ENCODE measurements at places on chromosomes 3 and 15.
A peak's percentile ranks its signal among the peaks of the same experiment; 100 is the strongest.

DNA sequence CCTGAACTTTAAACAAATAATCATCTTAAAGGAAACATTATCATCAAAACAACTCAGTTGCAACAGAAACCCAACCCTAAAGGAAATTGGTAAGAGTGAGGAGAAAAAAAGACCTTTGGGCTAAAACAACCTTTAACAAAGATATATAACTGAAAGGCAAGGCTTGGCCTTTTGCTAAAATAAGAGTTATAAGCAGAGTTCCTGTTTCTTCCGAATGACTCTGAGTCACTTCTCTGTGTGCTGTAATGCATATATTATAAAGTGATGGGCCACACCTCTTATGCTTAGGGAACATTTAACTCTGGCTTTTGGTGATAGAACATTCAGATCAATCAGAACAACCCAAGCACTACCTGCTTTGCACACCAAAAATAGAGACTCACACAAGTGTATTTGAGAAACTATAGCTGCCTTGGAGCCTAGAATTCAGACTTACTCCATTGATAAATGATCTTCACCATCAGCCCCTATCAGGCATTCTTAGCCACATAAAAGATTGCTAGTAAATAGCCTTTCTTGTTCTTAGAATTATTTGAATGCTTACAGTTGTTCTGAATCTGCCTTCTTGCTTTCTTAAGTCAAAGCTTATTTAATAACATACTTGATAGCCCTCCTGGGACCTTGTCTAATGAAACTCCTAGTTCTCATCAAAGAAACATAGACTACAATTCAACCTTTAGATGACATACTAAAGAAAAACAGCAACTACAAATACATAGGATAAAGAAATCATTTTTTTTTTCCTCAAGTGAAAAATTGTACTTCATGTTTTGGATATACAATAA is 294.2 kb upstream of the SEMA6D start:
- peak; percentile 47 for DNase-seq

- DNase-seq, result no peak
These were observed 1.3 kb downstream of the NEDD4 start for GRCh38 chr15:55991802-55992768.

DNA sequence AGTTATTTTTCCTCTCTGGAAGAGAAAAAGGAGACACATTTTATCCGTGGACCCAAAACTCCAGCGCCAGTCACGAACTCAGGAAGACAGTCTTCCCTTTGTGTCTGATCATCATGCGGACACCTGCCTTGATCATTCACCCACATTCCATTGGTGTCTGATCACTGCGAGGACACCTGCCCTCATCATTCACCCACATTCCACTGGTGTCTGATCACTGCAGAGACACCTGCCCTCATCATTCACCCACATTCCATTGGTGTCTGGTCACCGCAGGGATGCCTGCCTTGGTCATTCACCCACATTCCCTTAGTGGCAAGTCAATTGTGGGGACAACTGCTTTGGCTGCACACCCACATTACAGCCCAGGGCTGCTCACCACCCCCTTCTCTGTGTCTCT is 148.9 kb downstream of the ROBO1 start:
- DNase-seq, result no peak

DNA sequence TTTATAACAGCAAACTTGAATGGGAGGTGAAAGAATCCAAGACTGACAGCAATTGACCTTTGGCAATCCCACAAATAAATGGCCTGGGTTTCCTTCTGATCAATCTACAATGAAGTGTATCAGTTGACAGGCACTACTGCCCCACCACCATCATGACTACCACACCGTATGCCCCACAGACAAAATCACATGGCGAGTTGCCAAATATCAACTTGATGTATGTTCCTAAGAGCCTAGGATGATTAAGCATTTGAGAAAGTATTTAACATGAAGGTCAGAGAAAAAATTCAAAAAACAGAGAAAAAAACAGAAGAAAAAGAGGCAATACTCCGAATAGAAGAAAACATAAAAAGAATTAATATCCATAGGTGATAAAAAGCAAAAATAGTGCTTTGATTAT is 215.9 kb upstream of the STAC start:
- DNase-seq, result no peak

DNA sequence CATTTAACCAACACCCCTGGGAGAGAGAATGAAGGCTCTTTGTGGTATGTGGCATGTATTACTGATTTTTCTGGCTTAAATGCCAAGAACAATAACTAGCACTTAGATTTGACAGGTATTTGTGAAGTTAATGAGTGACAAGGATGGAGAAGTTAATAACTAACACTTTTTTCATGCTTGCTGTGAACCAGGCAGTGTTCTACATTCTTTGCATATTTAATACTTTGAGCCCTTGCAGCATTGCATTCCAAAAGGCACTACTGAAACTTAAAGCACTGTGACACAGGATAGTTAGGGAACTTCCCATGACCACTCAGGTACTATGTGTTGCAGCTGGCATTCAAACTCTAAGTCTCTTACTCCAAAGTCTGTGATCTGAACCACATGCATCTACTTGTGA is 650.6 kb downstream of the ZPLD1 start:
- DNase-seq, result no peak

- DNase-seq, result no peak
These were observed 764.4 kb upstream of the NECTIN3 start for GRCh38 chr3:110307065-110307809.

- no peak for DNase-seq
These were observed 415.9 kb upstream of the KCNMB2 start for GRCh38 chr3:178120367-178120766.

DNA sequence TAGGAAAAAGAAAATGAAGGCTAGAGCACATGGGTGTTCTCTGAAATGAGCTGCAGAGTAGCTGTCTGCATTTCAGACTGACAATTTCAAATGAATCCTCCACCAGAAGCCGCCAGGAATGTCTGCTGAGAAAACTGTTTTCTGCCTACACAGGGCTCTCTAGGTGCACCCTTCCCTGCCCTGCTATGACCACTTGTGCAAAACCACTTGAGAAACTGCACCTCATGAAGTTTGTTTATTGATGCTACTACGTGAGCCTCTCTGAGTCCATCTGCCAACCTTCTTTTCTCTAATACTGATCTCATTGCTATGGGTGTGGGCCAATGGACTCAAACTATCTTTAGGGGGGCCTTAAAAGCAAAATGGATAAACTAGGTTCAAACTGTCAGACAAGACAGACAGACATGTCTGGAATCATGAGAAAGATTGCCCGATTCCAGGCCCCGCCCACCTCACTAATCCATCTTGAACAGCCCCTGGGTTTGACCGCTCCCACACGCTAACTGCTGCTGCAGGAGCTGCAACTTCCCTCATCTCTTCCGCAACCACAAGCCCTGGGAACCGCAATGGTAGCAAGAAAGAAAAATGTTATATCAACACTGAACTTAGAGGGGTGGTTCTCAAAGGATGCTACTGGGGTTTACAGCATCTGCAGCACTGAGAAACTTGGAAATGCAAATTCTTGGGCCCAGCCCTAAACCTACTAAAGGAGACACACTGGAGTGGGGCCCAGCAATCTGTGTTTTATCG is 9.0 kb upstream of the CD47 start:
- DNase-seq, result peak; percentile 69

DNA sequence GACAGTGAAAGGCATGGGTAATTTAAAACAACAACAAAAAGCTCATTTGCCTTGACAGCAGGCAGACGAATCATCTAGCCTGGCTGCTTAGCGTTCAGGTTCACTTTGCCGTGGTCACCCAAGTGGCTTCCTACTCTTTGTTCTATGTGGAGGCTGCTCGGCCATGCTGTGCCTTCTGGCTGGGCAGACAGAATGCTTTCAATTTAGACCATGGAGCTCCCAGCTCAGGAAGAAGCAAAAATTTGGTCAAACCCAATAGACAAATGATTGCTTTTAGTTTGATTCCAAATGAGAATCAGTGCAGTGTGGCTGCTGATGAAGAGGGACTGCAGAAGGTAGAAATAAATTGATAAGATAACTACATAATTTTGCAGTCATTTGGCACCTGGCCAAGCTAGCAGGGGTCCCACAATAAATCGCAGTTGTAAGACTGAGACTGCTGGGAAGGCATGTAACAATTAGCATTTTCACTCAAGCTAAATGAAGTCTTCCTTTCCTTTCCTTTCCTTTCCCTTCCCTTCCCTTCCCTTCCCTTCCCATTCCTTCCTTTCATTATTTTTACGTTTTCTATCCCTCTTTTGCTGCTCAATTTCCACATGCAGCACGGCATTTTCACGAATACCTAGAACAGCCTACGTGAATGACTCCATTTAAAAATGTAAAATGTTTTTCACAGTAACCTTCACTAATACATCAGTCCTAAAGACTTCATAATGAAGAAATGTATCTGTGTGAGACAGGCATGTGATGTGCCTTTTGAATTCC is 360.4 kb upstream of the TGFBR2 start:
- DNase-seq, result no peak

- peak; percentile 71 for DNase-seq
These were observed 5.6 kb upstream of the P2RY14 start for GRCh38 chr3:151283907-151284461.

DNA sequence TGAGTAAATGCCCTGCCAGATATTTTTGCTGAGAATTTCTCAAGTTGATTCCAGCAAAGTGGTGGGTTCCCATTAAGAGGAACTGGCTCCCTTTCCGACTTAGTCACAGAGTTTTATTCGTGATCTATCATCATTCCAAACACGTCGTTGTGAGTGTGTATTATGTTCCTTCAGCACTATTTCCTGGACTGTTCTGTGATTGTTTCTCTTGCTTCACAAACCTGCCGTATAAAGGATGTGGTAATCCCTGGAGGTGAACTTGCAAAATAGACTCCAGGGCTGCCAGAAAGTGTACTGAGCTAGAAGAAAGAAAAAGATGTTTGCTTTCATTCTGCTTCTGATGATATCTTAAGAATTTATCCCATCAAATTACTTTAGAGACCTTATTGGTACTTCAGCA is 14.5 kb upstream of the CAPN3 start:
- no peak for DNase-seq

DNA sequence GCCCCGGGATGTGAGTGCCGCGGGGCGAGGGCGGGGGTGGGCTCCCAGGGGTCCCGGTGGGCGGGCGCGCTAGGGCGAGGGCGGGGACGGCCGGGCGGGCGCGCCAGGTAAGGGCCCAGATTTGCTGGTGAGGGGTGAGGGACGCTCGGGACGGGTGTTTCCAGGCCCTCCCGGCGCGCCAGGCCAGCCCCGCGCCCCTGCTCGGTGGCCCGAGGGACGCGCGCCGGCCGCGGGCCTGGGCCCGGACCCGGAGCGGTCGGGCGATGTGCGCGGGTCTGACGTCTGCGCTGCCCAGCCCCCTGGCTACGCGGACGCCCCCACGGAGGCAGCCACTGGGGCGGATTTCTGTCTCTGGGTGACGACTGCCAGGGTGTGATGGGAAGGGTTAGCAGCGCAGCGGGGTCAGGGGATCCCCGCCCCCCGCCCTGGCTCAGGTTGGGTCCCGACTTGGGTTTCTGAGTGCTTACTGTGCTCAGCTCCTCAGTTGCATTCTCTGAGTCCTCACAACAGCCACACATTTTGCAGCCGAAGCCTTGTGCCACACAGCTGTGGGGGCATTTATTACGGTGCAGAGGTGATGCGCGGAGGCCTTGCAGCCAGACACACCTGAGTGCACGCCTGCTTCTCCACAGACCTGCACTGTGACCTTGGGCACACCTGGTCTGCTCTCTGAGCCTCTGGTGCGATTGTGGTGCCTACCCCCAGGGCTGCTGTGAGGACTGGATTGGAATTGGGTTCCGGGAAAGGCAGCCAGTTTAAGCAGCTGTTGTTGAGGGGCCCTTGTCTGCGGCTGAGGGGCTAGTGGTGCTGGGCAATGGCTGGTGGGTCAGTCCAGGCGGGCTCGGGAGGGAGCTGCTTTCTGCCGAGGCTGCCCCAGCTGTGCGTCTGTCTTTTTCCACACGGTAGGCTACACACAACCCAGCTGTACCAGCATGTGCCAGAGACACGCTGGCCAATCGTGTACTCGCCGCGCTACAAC is 523 bp downstream of the HDAC11 start:
- no peak for DNase-seq

- DNase-seq, result no peak
These were observed 81.7 kb upstream of the ZPLD1 start for GRCh38 chr3:102353148-102353547.

DNA sequence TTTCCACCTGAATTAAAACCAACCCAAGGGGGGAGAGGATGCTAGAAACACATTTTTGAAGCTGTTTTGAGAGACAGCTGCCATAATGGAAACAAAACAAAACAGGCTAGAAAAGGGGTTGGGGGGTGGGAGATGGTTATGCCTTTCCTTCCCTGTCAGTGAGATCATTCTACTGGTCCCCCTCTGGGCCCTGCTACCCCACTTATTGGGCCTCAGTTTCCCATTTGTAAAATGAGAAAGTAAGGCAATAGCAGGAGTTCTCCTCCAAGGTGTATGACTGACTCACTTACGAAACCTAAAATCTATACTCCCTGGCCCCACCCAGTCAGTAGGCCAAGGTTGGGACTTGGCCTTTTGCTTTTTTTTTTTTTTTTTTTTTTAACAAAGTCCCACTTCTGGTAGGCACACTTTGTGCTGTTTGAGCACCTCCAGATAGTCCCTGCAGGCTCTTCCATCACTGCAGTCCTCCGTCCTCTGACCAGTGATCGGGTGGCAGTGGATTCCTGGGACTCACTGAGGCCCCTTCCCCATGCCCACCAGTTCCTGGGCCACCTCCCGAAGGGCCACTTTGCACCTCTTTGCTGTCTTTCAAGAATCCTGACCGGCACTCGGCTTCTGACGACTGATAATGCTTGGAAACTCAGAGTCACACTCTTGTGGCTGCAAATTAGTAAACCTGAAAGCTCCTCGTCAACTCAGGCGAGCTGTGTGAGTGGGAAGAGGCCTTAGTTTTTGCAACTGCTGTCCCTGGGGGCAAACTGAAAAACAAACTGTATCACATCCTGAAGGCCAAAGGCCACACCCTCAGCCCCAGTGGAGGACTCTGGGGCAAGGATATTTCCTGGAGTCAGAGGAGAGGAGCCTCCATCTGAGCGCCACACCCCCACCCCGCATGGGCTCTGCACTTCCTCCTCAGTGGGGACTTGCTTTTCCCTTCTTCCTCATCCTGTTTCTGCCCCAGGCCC is 6.7 kb upstream of the PSTPIP1 start:
- DNase-seq, result peak; percentile 96

DNA sequence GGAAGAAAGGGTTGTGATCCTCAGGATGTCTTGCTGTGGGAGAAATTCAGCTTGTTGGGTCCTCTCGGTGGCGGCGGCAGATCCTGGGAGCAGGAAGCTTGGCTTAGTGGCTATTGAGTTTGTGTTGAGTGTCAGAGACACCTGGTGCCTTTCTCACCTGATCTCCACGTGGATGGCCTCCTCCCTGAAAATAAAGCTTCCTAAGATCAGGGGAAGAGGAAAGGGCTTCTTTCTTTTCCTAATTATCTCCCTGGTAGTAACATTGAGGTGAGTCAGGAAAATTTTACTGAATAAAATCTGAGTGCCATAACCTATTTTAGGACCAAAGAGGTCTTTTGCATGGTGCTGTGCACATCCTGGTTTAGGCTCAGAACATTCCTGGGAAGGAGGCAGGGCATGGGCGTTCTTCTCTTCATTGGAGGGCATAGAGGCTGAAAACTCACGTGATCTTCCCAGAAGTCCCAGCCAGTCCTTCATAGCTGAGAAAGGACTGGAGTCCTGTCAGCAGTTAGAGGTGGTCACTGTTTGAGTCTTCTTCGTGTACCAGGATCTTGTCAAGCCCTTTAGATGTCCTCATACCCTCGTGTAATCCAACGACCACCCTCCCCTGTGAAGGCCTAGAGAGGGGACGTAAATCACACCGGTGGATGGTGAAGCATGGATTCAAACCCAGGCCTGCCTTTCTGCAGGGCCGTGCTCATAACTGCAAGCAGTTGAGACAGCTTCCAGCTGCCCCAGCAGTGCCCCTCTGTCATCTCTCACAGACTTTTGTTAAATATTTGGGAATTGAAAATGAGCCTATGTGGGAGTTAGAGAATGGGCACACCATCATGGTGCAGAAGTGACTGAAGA is 1.1 kb downstream of the CMTM8 start:
- DNase-seq, result no peak

GRCh38 chr3:108201258-108201657 is 21.0 kb downstream of the IFT57 start:
- no peak for DNase-seq
